ENCODE measurements at places on chromosomes 6 and 20.

GRCh38 chr20:37298190-37298939 is 8.9 kb downstream of the MANBAL start:
- no peak for DNase-seq

DNA sequence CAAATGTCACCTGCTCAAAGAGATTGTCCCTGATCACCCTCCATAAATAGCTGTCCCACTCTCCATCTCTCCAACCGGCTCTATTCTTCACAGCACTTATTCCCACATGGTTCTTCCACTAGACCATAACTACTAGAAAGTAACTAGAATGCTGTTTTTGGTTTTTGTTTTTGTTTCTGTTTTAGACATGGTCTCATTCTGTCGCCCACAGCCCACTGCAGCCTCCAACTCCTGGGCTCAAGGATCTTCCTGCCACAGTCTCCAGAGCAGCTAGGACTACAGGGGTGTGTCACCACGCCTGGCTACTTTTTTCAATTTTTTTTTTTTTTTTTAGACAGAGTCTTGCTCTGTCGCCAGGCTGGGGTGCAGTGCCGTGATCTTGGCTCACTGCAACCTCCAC is 12.2 kb downstream of the MMP24 start:
- DNase-seq = no peak

- DNase-seq = no peak
Observed at GRCh38 chr20:36251426-36251825, 15.1 kb downstream of the AAR2 start.

- no peak for DNase-seq
Observed at GRCh38 chr6:109251839-109252238, 130.4 kb downstream of the CD164 start.

DNA sequence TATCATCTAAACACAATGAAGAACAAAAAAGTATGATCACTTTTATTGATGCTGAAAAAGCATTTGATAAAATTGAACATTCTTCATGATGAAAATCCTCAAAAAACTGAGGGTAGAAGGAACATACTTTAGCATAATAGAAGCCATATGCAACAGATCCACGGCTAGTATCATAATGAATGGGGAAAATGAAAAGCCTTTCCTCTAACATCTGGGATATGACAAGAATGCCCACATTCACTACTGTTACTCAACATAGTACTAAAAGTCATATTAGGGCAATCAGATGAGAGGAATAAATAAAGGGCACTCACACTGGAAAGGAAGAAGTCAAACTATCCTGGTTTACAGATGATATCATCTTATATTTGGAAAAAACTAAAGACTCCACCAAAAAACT is 256.6 kb downstream of the RFPL4B start:
- no peak for DNase-seq

DNA sequence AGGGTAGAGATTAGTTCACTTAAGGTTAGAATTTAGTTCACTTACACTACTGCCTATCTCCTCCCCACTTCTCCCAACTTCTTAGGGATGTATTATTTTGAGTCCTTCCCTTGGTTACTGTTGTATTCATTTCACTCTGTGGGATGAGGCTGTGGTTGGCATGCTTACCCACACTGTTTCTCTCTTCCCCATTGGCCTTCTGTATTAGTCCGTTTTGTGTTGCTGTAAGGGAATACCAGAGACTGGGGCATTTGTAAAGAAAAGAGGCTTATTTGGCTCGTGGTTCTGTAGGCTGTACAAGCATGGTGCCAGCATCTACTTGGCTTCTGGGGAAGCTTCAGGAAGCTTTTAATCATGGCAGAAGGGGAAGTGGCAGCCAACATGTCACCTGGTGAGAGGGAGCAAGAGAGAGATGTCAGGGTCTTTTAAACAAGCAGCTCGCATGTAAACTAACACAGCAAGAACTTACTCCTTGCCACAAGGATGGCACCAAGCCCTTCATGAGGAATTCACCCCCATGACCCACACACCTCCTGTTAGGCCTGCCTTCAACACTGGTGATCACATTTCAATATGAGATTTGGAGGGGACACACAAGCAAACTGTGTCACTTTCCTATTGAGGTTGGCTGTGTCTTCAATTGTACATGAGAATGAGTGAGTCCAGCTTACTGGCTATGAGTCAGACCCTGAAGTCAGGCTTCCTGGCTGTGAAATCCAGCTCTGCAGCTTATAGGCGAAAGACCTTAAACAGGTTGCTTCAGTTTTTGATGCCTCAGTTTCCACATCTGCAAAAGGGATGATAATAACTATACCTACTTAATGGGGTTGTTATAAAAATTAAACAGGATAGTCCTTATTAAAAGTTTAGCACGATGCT is 53.3 kb downstream of the SYNDIG1 start:
- no peak for DNase-seq

DNA sequence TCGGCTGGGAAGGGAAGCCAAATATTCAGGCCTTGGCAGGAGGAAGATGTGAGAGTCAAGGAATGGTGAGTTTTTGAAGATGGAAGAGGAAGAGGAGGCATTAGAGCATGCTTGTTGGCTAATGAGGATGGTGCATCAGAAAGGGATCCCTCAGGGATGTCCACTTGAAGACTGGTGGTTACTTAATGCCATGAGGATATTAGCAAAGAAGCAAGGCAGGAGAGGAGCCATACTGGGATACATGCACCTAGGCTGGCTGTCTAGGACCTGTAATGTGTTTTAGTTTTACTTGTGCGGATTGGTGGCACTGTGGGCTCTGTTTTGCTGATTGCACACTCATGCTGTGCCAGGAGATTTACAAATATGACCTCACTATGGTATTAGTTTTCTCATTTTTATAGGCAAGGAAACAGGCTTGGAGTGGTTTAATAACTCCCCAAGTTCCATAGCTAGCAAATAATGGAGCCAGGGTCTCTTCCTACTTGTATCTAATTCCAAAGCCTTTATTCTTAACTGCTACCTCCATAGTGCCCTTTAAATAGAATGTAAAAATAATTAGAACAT is 37.8 kb downstream of the NCOA7 start:
- DNase-seq = no peak

DNA sequence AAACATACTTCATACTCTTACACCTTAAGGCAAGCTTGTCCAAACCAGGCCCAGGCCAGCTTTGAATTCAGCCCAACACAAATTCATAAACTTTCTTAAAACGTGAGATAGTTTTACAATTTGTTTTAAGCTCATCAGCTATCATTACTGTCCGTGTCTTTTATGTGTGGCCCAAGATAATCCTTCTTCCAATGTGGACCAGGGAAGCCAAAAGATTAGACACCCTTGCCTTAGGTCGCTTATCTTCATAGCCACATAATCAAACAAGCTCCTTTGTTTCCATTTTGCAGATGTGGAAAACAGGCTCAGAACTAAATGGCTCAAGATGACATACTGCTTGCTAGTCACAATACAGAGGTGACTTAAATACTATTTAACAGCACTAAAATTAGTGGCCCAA is 6.0 kb downstream of the SALL4 start:
- DNase-seq = no peak

GRCh38 chr6:26233649-26234420 is 131.2 kb upstream of the BTN3A2 start:
- peak; percentile 31 for DNase-seq

GRCh38 chr20:40686434-40686882 is 2.6 kb downstream of the MAFB start:
- no peak for DNase-seq

GRCh38 chr6:16174416-16175078 is 45.7 kb downstream of the MYLIP start:
- DNase-seq = no peak

DNA sequence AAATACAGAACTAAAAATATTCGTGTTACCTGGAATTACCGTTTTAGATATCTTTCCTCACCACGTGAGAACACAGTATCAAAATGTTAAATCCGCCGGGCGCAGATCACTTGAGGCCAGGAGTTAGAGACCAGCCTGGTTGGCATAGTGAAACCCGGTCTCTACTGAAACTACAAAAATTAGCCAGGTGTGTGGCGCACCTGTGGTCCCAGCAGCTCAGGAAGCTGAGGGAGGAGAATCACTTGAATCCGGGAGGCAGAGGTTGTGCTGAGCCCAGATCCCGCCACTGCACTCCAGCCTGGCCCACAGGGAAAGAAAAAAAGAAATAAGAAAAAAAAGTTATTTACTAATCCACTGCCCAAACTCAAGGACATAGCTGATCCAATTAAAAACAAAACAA is 4.8 kb upstream of the DDX43 start:
- DNase-seq = no peak

GRCh38 chr20:47557218-47557617 is 55.5 kb downstream of the NCOA3 start:
- no peak for DNase-seq

DNA sequence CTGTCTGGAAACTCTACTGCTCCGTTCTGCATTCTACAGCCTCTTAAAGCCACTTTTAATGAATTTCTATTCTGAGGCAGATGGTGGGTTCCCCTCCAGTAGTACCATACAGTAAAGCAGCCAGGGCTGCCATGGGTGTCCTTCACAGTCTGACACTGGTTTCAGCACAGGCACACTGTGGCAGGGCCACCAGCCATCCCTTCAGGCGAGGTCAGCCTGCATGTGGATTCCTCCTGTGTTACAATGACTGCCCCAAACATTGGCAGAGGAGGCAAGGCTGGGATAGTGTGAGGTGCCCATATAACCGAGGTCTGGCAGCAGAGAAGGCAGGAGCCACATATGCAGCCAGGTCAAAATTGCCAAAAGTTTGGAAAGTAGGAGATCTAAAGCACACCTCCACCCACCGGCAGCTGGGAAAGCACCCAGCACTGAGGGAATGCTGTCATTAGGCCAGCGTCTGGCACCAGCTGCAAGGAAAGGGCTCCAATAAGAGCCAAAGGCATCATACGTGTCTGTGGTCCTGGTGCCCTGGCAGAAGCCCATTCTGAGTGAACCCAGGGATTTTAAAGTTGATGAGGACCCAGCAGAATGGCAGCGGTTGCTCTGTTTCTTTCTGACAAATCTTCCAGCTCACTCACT is 24.0 kb downstream of the STK35 start:
- no peak for DNase-seq

DNA sequence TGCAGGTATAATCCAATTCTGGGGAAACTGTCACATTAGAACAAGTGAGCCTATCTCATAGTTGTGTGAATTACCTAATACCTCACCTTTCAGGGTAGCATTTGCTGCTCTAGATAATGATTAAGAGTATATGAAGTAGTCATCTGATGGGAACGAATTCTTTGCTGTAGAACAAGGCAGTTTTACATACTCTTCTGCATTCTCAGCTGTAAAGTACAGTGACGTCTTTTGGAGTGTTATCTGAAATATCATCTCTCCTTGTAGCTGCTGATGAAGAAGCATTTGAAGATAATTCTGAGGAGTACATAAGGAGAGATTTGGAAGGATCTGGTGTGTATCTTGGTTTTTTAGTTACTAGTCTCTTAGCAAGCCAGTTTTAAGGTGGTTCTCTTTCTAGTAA is 28.4 kb downstream of the CSE1L start:
- no peak for DNase-seq

GRCh38 chr20:10665027-10665561 is 8.7 kb downstream of the JAG1 start:
- DNase-seq = no peak

DNA sequence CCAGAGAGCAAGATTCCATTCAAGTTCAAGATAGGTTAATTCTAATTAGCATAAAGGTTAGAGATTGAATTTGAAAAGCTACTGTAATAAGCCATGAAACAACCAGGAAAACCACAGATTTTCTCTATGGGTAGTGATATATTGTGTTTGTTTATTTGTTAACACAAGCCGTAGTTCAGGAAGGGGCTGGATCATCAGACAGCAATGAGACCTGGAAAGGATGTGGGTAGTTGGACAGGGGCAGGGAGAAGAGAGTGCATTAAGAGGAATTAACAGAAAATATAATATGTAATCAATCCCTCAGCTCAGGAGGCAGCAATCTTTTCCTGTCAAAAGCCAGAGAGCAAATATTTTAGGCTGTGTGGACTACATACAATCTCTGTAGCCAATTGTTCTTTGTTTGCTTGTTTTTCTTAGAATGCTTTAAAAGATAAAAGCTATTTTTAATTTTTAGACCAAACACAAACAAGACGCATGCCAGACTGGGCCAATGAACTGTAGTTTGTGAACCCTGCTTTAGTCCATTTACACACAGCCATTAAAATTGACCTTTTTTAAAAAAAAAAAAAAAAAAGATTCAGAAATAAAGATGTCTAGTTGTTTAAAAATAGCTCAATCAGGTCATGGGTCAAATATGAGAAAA is 398.7 kb upstream of the MARCKS start:
- no peak for DNase-seq

- no peak for DNase-seq
Observed at GRCh38 chr20:45359406-45360148, 3.4 kb upstream of the SYS1 start.

DNA sequence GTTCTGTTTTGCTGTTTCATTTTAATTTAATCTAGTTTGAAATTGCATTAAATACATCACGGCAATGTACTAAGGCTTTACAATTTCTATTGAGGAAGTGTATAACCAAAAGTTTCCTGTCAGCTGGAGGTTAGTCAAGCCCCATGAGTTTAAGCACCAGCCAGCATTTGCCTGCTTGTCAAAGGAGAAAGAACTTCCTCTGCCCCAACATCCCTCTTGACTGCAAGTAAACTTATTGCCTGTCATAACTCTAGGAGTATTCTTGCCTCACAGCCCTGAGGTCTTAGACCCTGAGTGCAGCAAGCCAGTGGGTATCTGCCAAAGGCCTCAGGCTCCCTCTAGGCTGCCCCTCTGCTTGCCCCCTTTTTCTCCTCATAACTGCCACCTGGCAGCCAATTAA is 106.7 kb upstream of the INSM1 start:
- DNase-seq = no peak

DNA sequence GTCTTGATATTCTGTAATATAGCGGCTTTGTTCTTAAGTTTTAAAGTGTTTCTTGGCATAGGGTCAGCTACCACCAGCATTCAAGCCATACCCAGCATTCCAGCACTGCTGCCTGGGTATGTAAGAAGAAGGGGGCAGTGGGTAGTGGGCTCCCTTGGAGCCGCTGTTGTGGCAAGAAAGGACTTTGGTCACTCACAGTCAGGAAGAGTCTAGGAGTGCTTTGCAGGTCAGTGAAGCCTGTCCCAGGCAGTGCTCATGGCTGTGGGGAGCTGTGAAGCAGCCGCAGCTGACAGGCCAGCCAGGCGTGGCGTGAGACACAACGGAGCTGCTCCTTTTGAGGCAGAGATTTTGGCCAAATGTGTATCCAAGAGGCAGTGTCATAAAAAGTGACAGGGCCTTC is 512.0 kb downstream of the CDKAL1 start:
- no peak for DNase-seq

- DNase-seq = no peak
Observed at GRCh38 chr6:138989098-138989983, 1.3 kb upstream of the REPS1 start.

DNA sequence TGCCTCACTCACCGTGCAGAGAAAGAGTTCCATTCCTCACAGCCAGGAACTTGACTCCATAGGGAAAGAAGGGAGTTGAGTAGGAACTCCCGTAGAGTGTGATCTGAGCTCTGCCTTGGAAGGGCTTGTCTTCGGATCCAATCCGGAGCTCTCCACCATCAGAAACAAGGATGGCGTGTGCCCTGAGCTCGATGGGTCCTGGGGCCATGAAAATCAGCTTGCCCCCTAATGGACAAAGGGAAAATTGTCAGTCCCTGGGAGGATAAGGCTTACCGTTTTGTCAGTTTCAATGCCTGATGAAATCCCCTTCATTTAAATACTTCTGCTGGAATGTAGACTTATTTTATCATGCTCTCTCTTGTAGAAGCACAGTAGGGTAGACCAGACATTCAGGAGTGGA is 153.3 kb downstream of the PKHD1 start:
- DNase-seq = no peak
